ENCODE measurements at places on chromosomes 16 and 17.

GRCh38 chr16:10878644-10879501 is 1.9 kb downstream of the CIITA start:
- DNase-seq = peak; percentile 21

DNA sequence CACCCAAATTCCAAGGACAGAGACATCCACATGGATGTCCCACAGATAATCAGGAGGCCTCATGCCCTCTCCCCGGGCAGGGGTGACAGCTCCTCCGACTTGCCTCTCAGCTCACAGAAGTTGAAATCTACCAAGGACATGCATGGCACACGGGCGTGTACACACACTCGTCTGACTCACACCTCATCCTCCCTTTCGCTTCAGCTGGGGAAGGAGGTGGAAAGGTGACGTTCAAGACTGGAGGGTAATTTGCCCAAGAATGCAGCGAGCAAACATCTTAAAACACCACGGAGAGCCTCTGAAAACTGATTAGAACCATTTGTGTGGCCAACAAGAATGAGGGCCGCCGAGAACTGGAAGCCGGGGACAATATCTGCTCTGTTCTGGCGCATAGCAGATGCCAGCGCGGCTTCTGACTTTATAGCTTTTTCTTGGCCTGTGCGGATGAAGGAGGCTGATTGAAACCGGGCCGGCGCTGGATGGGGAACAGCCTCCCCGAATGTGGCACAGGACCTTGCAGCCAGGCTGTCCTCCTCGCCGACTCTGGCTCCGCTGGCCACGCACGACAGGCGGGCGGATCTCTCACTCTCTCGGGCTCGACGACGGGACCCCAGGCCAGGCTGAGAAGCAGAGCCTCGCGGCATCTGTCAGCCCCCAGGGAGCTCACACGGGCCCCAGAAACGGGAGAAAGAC is 100.9 kb downstream of the C16orf95 start:
- DNase-seq = peak; percentile 53

- peak; percentile 65 for DNase-seq
Observed at GRCh38 chr16:30786115-30786935, 680 bp downstream of the ZNF629 start.

- DNase-seq = peak; percentile 42
Observed at GRCh38 chr17:61422116-61422799, 22.6 kb downstream of the TBX2 start.

- DNase-seq = no peak
Observed at GRCh38 chr16:81008505-81008789, 1.4 kb downstream of the CENPN start.

DNA sequence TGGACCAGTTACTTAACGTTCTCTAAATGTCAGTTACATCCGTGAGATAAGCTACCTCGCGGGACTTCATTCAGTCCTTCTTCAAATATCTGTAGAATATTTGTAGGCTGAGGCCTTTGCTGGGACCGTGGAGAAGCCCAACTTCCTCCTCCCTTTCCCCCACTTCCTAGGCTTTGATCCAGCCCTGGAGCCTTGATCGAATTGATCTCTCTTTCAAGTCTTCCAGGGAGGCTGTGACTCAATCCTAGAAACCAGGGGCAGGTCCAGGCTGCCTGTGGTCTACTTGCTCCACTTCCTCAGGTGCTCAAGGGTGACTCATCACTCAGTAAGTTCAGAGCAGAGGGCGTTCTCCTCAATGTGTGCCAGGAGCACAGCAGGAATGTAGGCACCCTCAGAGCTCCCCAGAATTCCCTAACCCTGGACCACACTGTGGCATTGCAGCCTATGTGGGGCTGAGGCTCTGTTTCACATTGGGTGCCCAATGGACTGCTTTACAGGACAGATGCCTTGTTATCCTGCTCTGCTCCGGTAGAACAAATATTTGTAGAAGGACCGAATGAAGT is 11.2 kb upstream of the CEP20 start:
- peak; percentile 84 for DNase-seq

DNA sequence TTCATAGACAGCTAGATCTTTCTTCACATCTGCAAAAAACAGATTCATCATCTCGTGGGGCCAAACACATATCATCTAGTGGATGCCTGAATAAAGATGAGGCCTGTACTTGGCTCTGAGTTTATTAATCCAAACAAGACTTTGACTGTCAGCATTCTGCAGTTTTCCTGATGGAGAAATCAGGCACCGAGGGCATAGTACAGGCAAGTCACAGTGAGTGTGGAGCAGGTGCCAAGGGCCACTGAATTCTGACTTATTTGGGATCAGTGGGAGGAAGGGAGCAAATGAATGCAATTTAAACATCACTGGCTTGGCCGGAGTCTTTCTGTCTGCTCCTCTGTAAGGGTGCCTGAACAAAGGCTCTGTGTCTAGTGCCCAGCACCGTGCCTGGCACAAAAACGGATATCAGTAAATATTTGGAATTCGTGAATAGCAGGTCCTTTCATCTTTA is 975 bp downstream of the CFAP20 start:
- no peak for DNase-seq

GRCh38 chr16:31131416-31131815 is 4.1 kb downstream of the PRSS8 start:
- no peak for DNase-seq

DNA sequence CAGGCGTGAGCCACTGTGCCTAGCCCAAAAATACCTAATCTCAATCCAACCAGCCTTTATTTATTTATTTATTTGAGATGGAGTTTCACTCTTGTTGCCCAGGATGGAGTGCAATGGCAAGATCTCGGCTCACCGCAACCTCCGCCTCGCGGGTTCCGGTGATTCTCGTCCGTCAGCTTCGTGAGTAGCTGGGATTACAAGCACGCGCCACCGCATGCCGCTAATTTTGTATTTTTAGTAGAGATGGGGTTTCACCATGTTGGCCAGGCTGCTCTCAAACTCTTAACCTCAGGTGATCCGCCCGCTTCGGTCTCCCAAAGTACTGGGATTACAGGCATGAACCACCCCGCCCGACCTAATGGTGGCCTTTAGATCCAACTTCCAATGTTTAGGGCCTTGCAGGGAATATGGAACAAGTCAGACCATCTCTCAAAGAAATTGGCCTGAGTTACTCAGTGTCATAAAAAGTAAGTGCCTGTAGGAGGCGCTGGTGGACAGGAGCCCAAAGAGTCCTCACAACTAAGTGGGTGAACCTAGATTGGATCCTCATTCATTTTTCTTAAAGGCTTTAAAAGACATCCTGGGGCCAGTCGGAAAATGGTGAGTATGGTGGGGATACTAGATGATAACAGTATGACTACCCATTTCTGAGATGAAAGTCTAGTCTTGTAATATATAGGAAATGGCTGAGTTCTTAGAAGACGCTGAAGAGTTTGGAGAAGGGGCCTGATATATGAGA is 4.6 kb downstream of the ZSCAN10 start:
- no peak for DNase-seq

DNA sequence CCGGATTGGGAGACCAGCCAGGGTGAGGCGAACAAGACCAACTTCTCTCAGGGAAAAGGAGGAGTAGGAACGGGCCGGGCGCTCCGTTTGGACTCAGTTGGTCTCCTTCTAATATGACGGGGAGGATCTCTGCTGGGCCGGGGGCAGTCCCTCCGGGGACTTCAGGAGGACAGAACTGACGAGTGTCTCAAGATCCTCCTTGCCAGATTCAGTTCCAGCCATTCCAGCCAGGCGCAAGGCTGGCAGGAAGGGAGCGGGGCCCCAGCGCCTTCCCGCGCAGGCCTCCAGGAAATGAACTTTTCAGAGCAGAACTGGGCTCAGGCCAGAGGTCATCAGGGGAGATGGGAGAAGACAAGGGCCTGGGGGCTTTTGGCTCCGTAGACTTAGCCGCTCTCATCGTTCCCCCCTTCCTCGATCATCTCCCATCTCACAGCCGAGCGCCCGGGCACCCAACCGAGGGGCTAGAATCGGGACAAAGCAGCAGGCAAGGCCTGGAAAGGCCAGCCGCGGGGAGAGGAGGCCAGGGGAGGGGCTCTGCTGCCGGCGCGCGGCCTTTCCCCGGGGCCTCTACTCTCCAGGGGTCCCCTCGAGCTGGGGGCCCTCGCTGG is 1.6 kb downstream of the ZNF423 start:
- no peak for DNase-seq

- peak; percentile 44 for DNase-seq
Observed at GRCh38 chr16:29694384-29695195, 15.6 kb downstream of the QPRT start.

Measured in foreskin fibroblast (primary cell).